Activated CD8-positive, alpha-beta memory T cell treated with anti-CD3 and anti-CD28 coated beads for 4 hours (primary cell): ENCODE measurements at places on chromosomes 11 and 22.

DNA sequence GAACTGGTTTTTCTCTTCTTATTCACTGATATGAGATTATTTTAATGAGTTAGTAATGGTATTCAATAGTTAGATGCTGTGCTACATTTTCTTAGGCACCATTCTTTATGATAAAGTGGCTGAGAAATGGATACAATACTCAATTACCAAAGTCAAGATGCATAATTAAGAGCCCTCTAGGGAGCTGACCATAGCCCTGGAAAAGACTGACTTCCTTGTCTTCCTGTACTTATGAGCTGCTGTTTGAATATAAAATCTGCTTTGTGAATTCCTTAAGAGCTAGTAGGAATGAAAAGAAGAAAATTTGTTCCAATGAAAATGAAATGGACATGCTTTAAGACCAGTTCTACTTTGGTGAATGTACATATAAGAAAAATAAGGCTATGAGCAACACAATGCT, 452.3 kb downstream of the KCNA4 start:
- no peak for DNase-seq

DNA sequence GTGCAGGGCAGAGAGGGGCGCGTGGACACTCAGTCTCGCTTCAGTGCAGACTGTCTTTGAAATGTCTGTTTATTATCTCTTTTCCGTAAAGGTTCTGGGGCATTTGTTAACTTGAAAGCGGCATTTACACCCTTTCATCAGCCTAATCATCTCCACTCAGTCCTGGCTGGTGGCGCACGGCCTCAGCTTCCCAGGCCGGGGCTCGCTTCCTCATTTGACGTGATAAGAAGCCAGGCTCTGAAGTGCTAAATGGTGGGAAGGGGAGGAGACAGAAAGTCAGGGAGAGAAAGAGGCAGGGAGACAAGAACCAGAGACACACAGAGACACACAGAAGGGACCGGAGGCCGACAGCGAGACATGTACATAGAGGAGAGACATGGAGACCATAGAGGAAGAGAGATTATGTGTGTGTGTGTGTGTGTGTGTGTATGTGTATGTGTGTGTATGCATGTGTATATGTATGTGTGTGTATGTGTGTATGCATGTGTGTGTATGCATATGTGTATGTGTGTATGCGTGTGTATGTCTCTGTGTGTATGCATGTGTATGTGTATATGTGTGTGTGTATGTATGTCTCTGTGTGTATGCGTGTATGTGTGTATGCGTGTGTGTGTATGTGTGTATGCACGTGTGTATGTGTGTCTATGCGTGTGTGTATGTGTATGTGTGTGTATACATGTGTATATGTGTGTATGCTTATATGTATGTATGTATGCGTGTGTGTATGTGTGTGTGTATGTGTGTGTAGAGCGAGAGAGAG, 101.5 kb downstream of the ST3GAL4 start:
- DNase-seq: no peak

DNA sequence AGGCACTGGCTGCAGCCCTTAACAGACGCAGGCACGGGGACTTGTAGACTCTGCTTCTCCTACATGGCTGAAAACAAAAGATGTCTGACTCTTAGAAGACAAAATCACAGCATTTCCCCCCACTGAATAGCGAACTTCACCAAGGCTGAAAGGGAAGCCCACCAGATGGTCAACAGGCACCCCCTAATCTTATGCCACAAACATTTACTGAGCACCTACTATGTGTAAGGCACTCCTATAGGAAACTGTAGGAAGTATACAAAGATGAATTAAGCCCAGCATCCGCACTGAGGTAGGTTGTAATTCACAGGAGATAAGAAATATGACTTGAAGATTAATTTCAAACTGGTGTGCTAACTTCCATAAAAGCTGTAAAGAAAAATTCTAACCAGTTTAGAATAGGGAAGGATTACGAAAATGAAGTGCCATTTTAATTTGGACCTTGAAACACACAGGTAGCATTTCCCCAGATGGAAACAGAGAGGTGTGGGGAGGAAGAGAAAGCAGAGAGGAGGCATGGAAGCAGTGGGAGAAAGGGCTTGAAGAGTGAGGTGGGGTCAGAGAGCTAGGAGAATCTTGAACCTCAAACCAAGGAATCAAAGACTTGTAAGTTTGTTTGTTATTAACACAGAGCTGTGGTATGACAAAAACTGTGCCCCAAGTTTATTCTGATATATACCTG, 38.1 kb downstream of the NUMA1 start:
- DNase-seq: no peak

DNA sequence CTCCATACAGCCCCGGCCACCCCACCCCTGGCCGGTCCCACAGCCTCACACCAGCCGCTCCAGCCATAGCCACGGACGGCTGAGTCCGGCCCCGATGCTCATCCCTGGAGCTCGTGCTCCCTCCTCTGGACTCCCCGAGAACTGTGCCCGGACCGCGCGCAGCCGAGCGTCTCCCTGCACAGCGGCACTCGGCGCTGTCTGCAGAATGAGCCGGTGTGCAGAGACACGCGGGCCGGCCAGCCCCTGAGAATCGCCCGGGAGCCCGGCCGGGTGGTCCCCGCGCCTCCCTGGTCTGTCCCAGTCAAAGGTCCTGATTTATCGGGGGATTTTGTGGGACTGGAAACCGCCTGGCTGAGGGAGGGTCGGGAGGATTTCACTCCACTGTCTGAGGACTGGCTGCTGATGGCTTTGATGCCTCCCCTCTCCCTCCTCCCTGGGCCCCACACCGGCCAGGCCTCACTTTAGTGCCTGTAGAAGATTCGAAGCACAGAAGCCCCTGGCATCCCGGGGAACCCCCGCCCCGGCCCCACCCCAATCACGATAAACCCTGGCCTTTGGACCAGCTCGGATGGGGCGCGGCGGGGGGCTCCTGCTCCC, 102.7 kb downstream of the BRD1 start:
- DNase-seq: peak; percentile 25

DNA sequence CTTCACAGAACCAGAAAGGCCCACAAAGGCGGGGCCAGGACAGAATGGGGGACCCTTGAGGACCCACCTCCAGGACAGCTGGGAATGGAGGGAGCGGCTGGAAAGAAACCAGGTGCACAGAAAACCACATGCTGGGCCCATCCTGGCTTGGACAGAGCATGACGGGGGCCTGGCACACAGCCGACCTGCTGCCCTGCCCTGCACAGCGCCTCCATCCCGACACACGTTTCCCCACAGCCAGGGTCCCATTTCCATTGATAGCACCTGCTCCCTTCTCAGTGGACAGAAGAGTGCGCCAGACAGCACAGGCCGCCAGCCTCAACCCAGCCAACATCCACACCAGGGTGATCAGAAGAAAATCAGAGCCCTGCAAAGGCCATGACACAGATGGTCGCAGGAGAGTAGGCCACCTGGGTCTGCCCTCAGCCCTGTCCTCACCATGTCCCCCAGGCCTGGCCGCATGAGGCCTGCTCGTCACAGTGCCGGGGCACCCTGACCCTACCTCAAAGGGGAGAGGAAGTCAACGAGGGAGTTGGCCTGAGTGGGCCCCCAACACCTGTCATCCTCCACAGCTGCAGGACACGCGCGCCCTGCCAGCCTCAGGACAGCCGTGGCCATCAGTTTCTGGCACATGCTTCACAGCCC, 28.1 kb downstream of the BRD1 start:
- no peak for DNase-seq

DNA sequence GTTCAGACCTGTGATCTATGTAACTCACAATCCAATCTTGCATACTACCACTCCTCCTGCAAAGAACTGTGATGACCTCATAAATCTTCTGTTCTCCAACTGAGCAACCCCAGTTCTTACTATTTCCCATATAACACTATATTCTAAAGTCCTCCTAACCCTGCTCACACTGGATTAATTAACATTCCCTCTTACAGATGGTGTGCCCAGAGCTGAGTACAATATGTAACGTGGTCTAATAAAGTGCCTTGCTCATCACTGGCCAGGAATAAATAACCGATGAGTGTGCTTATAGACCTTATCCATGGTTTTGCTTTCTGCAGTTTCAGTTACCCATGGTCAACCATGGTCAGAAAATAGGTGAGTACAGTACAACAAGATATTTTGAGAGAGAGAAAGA, 28.6 kb downstream of the PRCP start:
- no peak for DNase-seq

DNA sequence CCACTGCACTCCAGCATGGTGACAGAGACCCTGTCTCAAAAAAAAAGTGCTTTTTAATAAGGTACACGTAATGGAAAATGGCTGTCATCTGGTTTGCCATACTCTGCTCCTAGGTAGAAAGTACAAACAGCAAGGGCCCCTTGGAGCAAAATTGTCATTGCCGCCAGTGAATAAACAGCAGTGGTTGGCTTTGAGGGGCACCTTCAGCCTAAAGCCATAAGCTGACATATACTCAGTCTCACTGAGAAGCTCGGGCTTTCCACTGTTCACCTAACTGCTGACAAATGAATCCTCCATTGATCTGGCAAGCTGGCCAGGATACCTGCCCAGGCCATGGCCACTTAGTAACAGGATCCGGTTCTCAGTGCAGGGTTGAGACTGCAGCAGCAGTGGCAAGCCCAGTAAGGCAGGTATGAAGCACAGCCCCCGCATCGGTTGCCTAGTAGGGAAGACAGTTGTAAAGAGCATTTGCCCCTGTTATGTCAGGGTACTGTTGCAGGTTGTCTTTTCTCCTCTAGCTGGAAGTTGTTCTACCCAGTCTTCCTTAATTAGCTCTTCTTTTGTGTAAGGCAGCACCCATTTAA, 38.8 kb downstream of the MARK2 start:
- DNase-seq: no peak

DNA sequence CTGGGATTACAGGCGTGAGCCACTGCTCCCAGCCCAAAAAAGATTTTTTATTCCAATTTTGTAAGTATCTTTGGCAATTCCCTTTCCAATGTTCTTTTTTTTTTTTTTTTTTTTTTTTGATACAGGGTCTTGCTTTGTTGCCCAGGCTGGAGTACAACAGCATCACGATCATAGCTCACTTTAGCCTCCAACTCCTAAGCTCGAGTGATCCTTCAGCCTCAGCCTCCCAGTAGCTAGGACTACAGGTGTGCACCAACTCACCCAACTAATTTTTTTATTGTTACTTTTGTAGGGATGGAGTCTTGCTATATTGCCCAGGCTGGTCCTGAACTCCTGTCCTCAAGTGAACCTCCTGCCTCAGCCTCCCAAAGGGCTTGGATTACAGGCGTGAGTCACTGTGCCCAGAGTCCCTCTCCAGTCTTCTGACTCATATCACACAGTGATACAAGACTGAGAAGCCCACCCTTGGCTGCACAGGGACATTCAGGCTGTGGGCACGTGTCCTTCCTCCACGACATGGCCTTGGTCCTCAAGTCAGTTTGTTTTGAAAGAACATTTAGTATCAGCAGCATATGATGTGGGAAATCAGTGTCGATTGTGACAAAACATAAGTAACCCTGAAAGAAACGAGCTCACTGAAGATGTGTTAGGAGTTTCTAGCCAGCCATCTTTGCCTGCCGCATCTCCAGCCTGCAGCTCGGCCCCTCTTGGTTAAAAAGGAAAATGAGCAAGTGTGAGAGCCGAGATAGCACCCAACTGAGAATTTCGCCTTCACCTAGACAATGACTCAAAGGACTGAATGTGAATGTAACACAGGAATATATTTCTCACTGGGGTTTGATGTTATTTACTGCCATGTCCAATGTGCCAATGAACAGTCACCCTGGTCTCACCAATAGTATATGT, 175.5 kb downstream of the MN1 start:
- no peak for DNase-seq

DNA sequence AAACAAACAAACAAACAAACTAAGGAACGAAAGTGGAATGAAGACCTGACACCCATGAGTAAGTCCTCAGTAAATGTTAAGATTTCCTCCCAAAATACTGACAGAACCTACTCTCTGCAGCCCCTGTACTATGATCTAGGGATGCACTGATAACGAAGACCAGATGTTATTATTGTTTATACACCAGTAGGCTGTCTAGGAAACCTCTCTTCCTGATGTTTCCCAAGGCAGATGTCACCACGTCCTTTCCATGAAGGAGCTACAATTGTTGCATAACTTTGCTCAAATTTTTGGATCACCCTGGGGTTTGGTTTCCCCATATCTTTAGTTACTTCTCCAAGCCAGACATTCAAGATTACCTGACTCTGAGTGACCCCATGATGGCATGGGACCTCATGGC, 340.7 kb downstream of the MIAT start:
- DNase-seq: no peak

- DNase-seq: no peak
Measured at GRCh38 chr11:128841461-128842072, 25.5 kb downstream of the KCNJ1 start.

GRCh38 chr11:2528301-2529050, 83.7 kb downstream of the KCNQ1 start:
- DNase-seq: no peak

GRCh38 chr22:29199702-29200400, 5.8 kb upstream of the EMID1 start:
- no peak for DNase-seq

DNA sequence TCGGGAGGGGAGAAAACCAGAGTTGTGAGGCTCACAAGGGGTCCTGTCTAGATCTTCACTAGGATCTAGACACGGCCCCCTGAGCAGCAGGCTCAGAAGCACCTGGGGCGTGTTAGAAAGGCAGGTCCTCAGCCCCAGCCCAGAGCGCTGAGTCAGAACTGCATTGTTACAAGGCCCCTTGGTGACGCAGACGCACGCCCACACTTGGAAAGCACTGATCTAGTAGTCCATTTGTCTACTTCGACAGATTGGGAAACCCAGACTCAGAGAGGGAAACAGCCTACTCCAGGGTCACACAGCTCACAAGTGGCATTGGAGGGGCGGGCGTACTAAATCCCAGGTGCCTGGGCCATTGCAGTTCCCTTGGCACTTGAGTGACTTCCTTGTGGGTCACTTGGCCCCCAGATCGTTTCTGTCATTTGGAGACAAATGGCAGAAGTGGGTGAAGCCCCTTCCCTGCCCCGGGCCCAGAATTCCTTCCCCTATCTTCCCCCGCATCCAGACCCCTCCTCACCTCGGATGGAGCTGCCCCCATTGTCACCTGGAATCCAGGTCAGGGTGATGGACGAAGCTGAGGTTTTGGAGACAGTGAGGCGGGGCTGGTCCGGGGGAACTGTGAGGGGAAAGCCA, 110.8 kb downstream of the CEP164 start:
- DNase-seq: no peak

DNA sequence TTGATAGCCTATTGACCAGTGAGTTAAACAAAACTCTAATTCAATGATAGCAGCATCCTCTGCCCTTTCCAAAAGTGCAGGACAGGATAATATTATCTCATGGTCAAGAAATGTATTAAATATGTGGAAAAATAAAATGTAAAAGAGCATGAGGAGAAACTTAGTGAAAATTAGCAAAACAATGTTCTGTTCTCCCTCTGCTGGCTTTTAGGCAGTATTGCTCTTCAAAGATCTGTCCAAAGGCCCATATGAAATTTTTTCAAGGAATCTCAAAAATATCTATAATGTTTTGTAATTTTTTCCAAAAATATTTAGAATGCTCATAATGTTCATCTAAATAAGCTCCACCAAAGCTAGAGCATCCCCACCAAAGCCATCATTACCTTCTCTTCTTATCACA, 8.3 kb upstream of the ARL14EP start:
- DNase-seq: no peak
